ENCODE measurements at places on chromosomes 2 and 18.

DNA sequence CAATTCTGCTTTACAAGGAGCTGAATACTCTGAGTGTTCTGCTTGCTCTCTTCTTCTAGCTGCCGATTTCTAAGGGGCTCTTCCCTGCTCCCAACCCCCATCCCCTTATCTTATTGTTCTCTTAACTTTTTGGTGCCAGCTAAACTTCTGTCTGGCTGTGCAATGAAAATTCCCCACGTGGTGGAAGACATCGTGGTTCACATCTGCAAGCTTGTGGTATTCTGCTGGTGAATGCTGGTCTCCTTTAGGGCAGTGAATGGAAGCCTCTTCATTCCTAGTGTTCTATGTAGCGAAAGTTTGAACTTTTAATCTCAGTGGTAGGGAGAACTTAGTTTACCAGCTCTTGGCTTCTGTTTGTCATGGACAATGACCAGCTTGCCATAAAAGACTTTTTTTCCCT, 406.0 kb upstream of the ZEB2 start:
- no peak for DNase-seq

GRCh38 chr2:74464406-74464805, 776 bp downstream of the MOGS start:
- DNase-seq = no peak

- peak; percentile 70 for DNase-seq
Measured at GRCh38 chr2:187581125-187581896, 27.1 kb upstream of the TFPI start.

- DNase-seq = no peak
Measured at GRCh38 chr18:9117980-9118841, 15.7 kb downstream of the NDUFV2 start.

GRCh38 chr2:45004562-45005191, 4.6 kb downstream of the SIX2 start:
- DNase-seq = no peak

GRCh38 chr2:7281231-7282201, 364.3 kb downstream of the RNF144A start:
- DNase-seq = no peak

DNA sequence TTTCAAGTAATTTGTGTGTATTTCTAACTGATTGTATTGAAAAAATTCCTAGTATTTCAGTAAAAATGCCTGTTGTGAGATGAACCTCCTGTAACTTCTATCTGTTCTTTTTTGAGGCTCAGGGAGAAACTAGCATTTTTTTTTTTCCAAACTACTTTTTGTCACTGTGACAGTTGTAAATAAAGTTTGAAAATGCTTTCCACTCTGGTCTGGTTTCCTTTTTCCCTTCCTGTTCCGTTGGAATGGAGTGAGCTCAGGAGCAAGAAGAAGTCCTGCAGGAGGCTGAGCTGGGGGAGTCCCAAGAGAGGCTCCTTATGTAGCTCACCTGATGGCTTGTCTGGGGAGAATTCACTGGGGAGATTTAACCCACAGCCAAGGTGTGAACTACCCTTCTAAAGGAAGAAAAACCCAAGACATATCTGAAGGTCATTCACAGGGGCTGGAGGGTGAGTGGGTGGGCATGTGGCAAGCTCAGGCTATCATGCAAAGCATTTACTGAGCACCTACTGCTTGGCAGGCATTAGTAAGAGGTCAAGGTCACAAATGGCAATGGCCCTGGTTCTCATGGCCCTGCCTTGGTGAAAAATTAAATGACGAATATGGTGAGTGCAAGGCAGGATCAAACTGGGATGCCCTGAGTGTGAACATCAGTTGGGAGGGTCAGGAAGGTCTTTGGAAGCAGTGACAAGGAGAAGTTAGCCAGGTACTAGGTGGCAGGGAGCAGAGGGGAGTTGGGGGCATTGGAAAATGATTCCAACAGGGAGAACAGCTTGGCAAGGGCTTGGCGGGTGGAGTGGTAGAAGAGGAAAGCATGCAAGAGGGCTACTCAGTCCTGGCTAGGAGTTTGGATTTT, 28.7 kb downstream of the LBH start:
- DNase-seq = no peak

DNA sequence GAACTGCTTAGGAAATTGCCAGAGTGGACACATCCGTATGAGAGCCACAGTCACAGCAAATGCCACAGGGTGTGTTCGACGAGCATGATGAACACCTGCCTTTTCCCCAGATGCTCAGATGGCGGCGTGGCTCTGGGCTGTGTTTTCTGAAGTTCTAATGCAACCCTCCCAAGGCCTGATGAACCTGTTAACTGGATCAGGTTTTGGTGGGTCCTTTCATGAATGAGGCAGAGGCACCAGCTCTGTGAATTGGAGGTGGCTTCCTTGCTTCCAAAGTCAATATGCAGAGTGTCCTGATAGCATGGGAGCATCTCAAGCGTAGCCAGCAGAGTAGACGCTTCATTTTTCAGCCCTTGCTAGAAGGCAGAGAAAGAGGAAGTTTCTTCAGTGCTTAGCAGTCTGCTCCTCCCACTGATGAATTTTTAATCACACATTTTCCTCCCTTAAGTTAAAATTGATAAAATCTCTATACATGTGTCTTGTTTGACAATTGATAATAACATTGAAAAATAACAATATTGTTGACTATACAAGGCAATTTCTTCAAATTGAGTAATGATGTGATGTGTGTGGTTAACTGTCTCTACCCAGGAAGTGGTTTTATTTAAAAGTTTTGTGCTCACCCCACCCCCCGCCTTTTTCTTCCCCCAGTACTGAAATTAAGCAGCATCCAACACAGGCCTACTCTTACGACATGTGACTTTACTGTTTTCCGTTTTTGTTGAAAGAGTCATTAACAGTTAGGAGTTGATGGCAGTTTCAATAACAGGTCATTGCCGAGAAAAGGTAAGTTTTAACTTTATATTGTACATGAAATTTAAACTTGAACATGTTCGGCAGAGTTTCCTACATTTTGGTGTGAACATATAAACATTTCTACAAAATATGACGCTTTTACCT, at the start of gene ARHGAP15:
Gene ARHGAP15, plus strand, starts transcription at position 739 of the 900 bp plus-strand sequence.
- no peak for DNase-seq

DNA sequence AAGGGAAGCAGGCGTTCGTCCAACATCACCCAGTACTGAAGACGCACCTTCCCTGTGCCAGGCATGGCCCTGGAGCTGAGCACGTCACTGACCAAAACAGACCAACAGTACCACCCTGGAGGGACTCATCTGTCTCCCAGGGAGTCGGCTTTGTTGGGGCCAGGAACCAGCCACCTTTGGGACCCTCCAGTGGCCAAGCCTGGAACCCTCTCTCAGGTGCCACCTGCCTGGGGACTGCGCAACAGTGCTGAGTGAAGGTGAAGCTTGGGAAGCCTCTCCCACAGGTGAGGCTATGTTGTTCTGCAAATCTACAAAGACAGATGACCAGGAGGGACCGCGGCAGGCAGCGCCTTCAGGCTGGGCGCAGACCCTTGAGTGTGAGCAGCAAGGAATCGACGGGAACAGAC, 91.4 kb upstream of the OTOS start:
- no peak for DNase-seq

GRCh38 chr2:162062559-162062958, 11.5 kb downstream of the DPP4 start:
- no peak for DNase-seq

DNA sequence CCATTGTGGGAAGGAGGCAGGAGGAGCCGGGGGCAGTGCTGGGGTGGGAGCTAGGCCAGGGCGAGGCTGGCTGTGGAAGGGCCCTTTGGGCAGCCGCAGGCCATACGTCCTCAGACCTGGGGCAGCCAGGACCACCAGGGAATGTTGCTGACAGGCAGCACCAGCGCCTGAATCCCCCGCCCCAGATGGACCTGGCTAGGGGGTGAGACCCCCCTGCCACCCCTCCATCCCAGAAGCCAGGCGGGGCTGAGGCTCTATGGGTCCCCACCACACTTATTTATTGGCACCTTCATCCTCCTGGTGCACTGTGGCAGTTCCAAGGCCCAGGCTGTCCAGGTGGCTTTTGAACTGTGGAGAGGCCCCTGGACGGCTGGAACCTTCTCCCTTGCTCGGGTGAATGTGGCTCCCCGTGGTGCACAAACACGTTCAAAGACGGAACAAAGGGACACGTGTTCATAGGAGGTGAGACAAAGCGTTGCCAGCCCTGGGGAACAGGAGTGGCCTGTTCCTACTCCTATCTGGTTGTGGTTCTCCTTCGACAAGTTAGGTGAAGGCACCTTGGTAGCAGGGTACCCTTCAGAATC, 35.1 kb downstream of the RAMP1 start:
- DNase-seq = no peak

- peak; percentile 71 for DNase-seq
Measured at GRCh38 chr2:102848366-102848839, 86.6 kb downstream of the TMEM182 start.

DNA sequence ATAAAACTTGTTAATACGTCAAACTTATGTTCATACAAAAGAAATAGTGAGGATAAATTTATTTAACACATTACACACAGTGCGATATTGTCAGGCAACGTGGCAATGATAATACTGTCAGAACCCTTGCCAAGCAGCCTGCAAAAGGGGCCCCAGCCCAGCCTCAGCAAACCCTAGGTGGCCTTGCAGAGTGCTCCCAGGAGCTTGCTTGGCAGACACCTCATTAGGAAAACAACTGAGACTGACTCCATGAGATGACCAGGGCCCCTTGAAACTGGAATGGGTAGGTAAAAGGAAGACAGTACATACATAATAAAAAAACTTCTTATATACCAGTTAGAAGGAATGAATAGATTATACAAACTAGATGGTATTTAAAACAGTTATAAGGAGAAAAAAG, 136.6 kb upstream of the EPC2 start:
- no peak for DNase-seq

- no peak for DNase-seq
Measured at GRCh38 chr2:144041612-144042011, 478.3 kb downstream of the ZEB2 start.

GRCh38 chr18:76465630-76466409, 29.2 kb downstream of the ZNF516 start:
- DNase-seq = no peak

DNA sequence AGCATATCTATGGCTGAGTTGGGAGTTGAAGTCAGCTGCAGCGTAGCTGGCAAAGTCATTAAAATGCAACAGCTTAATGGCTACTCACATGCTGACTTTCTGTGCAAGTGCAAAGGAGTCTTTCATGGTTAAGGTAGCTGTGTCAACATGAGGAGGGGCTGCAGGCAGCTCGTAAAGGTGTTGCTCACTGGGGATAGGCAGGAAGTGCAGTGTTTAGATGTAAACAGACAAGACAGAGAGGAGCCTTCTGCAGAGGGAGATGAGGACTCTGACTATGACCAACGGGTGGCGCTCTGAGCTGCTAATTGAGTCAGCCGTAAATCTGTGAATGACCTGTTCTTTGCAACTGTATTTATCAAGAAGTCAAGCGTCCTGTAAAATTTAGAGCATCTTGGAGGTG, 22.3 kb upstream of the CAVIN2 start:
- DNase-seq = peak; percentile 73

- no peak for DNase-seq
Measured at GRCh38 chr2:231184319-231184718, 14.1 kb upstream of the ARMC9 start.

GRCh38 chr2:203195331-203196036, 43.3 kb upstream of the CYP20A1 start:
- no peak for DNase-seq

DNA sequence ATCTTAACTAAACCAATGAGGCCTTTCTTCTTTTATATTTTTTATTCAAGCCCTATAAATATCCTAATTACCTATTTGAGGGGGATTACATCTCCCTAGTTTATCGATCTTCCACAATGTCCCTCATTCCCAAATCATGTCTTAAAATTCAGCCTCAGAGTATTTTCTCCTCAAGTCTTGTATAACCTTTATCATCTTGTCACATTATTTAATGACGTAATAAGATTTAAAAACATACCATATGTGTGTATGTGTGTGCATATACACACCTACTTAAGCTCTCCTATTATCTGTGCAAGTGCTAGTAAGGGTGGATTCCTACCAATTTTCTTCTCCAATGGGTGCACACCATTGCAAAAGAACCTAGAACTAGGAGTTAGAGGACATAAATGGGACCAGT, 421.1 kb downstream of the FIGN start:
- DNase-seq = no peak

GRCh38 chr2:233796254-233796653, 18.1 kb downstream of the MROH2A start:
- DNase-seq = no peak

GRCh38 chr2:140718999-140719398, 1411.8 kb downstream of the LRP1B start:
- peak; percentile 63 for DNase-seq

- peak; percentile 78 for DNase-seq
Measured at GRCh38 chr2:207041786-207042554, 102.7 kb downstream of the CPO start.

- no peak for DNase-seq
Measured at GRCh38 chr2:60463249-60463648, 90.2 kb downstream of the BCL11A start.

GRCh38 chr18:28575123-28575522, 398.2 kb upstream of the CDH2 start:
- DNase-seq = no peak

DNA sequence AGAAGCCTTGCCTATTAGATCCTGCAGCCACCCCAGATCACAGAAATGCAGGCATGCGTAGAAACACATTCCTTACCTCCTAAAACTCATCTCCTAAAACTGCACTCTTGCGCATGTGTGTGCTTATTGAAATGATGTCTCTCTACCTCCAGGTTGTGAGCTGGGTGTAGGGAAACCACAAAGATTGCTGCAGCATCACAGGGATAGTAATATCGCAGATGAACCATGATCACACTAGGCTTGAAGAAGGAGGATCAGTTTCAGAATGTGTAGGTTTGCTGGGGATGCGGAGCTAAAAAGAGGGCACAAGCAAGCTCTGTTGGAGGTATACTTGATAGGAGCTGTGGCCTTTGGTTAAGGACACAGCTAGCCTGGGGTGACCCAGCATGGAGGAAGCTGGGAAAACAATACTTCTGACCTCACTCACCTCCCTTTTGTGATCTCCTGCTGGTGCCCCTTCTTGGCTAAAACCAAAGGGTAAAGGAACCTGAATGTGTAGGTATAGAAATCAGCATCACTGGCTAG, 118.8 kb downstream of the SETBP1 start:
- DNase-seq = no peak

GRCh38 chr18:71798986-71799673, 745.0 kb downstream of the CBLN2 start:
- no peak for DNase-seq

DNA sequence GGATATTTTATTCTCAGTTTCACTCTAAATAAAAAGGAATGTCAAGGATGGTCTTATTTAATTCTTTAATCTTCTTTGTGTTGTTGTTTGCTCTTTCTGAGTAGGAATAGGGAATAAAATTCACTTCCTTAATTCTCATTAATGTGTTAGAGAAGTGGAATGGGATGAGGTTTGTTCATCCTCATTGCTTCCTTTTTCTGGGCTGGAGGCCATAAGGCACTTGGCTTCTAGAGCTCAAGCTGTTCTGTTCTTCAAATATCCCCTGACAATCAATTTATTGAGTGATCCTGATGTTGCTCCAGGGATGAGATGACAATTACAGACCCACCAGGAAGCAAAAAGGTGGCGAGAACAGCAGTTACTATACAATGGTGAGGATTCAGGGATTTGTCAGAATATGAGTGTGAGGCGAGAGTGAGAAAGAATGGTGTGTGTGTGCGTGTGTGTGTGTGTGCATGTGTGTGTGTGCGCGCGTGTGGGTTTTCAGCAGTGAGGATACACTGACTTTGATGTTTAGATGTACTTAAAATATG, 557.6 kb upstream of the FANCL start:
- DNase-seq = no peak
